AG09309 (cell line): ENCODE measurements at places on chromosomes 6 and 20.

GRCh38 chr6:140462453-140463311 is 1088.2 kb upstream of the CITED2 start:
- DNase-seq, result peak; percentile 81

GRCh38 chr20:39291301-39291700 is 329.2 kb downstream of the DHX35 start:
- no peak for DNase-seq

DNA sequence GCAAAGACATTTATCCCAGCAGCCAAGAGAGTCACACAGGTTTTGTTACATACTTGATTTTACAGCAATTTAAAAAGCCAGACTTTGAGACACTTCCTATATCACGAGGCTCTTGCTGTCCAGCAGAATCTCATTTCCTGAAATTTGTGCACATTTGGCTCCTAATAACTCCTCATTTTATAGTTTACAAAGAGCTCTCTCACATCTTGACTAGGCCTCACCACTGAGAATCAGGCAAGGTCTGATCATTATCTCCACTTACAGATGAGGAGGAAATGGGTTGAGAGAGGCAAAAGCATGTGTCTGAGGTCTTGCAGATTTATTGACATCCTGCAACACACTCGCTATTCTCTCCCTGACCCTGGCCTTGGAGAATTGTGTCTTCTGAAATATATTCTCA is 426.8 kb downstream of the MAFB start:
- DNase-seq, result no peak

DNA sequence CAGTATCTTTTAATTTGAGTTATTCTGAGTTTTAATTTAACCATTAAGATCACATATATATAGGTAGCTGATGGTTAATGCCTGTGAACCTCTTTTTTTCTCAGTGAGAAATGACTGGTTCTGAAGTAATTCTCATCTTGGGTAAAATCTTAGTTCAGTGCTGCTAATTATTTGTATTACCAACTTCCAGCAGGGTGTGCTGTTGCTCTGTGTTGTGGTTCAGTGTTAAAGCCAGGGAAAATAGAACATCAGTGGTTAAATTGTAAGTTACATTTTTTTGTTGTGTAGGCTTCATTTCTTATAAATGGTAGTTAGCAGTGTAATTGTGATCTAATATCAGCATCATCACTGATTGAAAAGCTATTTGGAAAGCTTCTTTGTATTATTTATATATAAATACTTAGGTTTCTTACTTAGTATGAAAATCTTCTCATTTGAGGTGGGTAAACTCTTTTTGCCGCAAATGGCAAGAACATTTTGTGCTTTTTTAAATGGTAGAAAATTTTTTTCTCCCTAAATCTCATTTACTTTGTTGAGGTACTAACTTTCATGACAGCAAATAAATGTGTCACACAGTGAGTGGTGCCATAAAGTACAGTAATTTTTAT is 43.7 kb downstream of the CDC5L start:
- peak; percentile 39 for DNase-seq

GRCh38 chr6:96542702-96543101 is 20.2 kb upstream of the FHL5 start:
- no peak for DNase-seq

GRCh38 chr6:111921103-111921502 is 47.9 kb upstream of the FYN start:
- DNase-seq, result no peak

- peak; percentile 81 for DNase-seq
Measured at GRCh38 chr20:53578492-53579222, 15.0 kb downstream of the ZNF217 start.

DNA sequence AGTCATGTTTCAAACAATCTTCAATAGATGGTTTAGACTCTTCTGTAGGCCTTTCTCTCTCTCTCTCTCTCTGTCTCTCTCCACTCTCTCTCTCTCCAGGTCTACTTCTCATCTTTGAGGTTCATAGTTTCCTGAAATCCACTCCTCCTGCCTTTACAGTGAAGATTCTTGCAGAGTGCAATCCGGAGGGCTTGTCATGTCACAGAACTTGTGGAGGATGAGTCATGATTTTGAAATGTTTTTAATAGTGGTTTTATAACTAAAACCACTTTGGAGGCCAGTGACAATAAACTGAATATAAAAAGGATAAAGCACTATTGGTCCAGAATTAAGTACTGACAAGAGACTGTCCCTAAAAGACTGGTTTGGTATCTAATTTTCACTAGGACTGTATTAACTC is 156.3 kb downstream of the KIF6 start:
- peak; percentile 59 for DNase-seq

DNA sequence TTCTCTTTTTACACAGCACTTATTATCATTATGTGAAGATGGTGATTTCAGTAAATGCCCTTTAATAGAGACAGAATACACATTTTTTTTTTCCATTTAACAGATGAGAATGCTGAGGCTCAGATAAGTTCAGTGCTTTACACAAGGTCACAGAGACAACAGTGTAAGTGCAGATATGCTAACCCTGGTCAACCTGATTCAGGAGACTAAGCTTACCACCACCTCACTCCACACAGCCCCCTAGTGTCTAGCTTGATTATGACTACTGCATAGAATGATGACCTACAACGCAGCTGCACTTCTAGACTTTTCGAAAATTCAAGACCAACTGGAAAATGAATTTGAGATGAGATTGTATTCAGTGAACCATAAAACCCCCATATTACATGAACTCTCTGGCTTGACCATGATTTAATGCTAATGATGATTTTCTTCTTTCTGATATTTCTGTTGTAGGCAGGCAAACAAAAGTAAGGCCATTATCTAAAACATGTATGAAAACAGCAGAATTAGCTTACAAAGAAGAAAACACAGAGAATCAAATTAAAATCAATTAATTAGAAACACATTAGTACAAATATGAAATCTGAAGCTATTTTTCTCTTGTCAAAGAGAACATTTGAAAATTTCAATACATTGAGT is 212.1 kb upstream of the PHACTR1 start:
- DNase-seq, result no peak

DNA sequence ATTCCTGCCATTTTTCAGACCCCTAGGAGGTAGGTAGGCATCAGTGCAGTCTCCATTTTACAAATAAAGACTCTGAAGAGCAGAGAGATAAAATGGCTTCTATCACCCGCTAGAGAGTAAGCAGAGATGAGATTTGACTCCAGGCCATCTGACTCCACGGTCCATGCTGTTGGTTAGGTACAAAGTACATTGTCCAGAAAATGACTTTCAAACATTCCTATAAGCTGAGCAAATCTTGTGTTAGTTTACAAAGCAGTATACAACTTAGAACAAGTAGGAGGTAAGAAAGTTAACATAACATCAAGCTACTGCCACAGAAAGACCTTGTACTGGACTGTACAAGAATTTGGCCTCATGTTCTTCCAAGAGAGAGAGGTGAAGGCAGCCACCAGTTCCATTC is 14.9 kb downstream of the BTN1A1 start:
- DNase-seq, result no peak

DNA sequence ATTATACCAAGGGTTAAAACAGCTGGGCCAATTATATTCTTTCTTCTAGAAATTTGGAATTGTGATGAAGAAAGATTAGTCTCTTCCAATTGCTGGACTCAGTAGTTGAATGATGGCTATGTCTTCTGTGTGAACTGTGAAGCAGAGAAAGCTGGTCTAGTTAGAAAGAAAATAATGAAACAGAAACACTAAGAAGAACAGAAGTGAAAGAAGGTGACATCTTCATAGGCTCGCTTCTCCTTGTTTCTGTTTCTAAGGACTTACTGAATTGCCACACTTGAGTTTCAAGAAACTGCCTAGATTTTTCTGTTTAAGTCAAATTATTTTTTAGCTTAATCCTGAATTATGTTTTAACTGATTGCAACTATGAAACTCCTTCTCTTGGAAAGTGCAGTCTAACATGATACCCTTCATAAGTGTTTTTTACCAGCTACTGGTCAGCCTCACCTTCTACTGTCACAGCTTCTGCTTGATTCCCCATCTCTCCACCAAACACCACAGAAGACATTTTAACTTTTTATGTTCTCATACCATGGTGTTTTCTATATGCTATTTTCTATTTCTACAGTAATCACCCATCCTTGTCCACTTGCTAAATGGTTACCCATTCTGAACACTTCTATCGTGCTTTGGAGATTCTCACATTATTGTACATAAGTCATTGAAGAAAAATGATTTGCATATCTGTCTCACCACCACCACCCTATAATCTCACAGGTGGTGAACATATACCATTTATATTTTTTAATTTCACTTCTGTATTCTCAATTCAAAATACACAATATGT is 268.8 kb downstream of the GRIK2 start:
- DNase-seq, result no peak

- DNase-seq, result no peak
Measured at GRCh38 chr6:18412644-18413043, 25.5 kb downstream of the RNF144B start.

DNA sequence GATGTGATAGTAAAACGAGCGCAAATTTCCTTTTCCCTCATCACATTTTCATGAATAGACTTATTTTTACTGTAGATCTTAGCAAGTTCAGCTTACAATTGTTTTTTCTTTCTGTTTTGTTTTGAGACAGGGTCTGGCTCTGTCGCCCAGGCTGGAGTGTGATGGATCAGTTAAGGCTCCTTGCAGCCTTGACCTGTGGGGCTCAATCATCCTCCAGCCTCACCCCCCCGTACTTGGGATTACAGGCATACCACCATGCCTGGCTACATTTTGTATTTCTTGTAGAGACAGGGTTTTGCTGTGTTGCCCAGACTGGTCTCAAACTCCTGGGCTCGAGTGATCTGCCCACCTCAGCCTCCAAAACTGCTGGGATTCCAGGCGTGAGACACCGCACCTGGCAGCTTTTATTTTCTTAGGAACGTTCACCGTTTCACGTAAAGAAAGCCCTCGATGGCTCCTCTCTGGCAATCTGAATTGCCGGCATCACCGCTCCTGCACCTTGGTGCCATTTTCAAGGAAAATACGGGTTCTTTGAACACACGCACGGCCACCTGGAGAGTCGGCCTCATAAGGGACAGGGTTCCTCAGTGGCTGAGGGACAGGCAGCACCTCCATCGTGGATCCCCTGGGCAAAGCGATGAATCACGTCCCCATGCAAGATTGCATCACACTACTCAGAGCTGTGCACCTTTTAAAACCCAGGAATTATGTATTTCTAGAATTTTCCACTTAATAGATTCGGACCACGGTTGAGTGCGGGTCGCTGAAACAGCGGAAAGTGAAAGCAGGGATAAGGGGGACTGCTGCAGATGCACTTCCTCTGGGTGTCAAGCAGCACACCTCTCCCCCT is 78.7 kb downstream of the IRF4 start:
- DNase-seq, result no peak

- no peak for DNase-seq
Measured at GRCh38 chr6:42389736-42390135, 62.0 kb downstream of the TRERF1 start.

DNA sequence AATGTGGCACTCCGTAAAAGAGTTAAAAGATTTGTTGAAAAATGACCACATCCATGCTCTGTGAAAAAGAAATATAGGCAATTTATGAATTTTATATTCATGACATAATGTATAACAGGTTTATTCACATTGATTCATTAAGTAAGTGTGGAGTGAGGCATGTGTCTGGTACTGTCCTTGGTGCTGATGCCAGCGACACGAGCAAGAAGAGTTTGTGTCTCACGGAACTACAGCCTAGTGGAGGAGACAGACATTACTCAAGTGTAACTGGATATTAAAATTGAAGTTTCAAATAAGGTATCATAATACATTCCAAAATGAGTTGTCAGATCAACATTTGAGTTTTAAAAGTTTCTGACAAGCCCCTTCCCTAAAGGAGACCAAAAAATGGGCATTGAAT is 158.2 kb upstream of the PRND start:
- no peak for DNase-seq

- DNase-seq, result no peak
Measured at GRCh38 chr6:159797554-159797953, 2.5 kb upstream of the PNLDC1 start.

DNA sequence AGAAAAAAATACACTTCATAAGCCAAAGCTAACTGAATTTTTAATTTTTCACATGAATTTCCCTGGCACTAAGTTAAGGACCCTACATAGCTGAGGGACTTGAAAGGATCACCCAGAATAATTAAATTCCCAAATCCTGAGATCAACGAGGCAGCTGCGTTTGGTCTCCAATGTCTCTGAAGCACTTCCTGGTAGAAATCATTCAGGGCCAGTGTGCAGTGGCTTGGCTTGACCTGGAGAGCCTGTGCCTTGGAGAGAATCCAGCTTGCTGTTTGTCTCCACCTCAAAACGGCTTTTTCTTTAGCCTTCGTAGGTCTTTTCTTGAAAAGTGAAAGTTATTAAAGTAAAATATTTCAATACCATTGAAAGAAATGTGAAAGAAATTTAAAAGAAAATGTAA is 92.4 kb downstream of the SMOC2 start:
- DNase-seq, result no peak

DNA sequence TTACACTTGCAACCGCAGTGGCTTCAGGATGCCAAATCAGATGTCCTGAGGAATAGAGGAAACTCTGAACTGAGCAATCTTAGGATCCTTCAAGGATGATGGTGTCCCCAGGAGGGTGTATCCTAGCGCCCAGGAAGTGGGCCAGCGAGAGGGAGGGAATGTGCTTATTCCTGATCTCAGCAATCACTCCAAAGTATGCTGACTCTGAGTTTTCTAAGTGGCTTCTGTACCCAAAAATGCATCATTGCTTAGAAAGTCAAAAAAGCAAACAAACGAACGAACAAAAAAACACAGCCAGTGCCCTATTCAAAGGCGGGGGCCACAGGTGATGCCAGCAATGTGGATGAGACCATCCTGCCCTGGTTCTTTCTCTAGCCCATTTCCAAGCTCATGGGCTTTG is 230.6 kb downstream of the NRN1 start:
- DNase-seq, result no peak

DNA sequence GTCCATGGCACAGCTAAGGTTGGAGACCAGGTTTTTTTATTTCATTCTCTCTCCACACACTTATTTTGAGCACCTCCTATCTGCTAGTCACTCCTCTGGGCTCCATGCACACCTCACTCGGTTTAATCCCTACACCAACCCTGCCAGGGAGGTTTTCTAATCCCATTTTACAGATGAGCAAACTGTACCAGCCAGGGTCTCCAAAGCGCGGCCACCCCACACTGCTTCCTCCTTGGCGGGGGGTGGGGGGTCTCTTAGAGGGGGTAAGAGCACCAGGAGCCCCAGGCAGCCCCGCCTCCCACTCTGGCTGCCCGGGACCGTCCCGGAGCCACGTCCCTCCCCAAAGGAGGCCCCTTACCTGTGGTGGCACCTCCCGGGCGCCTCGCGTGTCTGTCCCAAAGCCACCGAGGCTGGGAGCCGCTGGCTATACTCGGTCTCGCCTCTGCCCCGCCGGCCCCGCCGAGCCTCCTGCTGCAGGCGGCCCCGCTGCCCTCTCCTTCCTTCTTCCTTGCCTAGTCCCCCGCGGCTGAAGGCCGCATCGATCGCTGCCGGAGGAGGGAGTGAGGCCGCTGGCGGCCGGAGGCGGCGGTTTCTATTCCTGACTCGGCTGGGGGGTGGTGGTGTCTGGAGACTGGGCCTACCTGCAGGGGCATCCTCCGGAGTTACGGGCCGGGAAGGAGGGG is at the start of gene KCNS1:
Gene KCNS1, minus strand, starts transcription at position 565 of the 683 bp plus-strand sequence. CDS start 1,891 bp downstream, outside the sequence.
- DNase-seq, result no peak

DNA sequence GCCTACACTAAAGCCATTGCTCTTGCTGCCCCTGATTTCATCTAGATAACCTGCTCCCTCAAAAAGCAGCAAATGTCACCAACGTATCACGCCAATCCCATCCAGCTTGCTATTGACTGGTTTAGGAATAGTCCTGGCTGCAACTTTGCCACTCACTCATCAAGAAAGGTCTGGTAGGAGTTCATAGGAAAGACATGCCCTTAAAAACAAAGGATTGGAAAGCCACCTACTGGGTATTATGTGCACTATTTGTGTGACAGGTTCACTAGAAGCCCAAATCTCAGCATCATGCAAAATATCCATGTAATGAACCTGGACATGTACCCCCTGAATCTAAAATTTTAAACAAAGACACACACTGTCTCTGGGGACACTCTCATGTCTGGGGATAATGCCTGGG is 170.4 kb upstream of the COL21A1 start:
- no peak for DNase-seq
